Muscle of leg (tissue), 16 donors: ENCODE measurements at places on chromosomes 1 and 21.
A peak's percentile ranks its signal among the peaks of the same experiment; 100 is the strongest.

DNA sequence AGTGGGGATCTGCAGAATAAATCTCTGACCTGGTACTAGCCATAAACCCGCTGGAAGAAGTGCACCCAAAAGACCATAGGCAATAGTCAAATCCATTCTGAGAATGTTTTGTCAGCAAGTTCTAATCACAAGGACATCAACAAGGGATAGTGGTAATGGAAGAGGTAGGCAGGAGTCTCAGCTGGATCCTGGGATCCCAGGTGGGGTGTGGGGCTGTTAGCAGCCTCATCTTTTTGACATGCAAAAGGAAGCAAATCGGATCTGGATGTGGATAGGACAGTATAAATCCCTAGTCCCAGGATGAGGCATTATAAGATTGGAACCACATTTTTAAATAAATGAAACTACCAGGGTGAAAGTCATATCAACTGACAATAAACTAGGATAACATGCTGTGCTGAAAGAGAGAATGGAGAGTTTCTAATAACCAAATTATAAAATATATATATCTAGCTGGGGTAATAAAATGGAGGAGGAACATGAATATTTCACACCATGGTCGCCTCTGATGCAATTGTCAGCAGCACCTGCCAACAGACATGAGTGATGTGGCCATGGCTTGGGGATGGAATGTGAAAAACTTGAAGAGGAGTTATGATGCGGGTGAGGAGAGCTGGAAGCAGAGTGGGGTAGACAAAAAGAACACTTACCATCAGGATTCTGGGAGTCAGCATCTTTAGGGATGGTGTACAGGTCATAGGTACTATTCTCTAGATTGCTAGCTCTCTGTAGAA, 23.7 kb upstream of the PEX19 start:
- DNase-seq, result no peak

- no peak for DNase-seq
These were observed 1407.2 kb downstream of the MRPL39 start for GRCh38 chr21:24200052-24200451.

DNA sequence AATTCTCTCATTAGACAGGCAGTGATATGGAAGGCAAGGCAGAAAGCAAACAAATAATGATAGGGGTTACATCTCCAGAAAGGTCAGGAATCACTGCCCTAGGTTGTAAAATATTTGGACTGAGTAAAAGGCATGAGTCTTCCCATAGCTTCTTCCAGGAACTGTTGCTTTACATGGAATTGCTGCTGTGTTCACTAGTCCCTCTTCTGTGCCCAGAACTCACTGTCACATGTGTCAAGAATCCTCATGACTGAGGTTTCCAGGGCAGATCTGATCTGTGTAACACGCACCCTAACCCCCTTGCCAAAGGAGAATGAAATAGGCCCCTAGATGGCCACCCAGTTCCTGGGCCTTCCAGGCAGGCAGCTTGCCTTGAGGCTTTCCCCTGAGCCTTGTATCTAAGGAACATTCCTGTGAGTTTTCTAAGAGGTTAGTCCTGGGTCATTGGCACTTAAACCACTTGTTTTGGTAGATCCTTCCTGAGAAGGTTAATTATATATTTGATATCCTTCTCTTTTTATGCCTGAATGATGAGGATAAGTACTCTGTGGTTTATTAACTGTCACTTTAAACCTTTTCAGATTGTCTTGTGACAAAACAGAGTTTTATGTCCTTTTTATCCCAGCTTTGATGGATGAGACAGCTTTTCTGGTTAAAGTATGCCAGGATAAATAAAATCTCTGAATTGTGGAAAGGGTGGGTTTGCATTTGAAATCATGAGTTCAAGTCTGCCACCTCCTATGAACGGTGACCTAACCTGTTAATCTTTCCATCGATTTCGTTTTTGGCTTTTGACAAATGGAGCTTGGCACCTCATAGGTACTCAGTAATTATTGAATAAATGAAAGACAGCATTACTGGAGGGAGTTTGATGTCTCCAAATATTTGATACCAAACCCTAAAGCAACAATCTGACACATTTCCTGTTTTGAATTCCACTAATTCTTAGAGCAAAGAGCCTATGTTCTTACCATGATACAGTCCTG, 163.3 kb downstream of the DHRS3 start:
- no peak for DNase-seq

DNA sequence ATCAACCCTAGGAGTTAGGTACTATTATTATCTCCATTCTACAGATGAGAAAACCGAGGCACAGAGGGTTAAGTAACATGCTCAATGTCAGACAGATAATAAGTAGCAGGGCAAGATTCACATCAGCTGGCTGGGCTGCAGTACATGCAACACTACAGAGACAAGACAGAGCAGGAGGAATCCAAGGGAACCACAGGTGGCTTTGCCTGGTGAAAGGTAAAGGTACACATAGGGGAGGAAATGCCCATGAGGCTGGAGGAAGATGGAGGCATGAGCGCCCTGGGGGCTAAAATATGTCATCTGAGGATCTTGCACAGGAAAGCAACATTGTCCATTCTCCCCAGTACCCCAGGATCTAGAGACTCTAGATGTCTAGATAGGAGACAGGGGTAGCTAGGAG, 8.4 kb downstream of the ZBTB21 start:
- no peak for DNase-seq

DNA sequence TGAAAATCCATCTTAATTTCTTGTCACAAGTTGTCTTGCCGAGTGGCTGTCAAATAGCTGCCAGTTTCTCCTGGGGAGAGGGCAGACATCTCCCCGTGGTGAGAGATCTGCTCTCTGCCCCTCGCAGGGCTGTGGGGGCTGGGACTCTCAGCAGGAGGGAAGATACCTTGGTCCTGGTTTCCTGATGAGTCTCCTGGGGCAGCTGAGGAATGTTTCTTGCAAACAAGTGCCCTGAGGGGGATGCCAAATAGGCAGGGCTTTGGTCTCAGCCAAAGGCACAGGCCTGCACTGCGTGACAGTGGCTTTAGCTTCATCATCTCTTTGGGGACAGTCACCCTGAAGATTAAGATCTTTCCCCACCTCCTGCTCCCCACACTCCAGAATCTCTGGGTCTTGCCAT, 40.9 kb downstream of the SYT6 start:
- DNase-seq, result no peak

GRCh38 chr1:2556277-2556677, at the start of gene TNFRSF14:
TSS of gene TNFRSF14 (plus strand) at chr1:2556371. CDS start at chr1:2556665, 294 bp downstream.
- DNase-seq, result peak; percentile 76

- DNase-seq, result no peak
These were observed 2.5 kb downstream of the KRTAP10-4 start for GRCh38 chr21:44576025-44576420.

- no peak for DNase-seq
These were observed 22.9 kb downstream of the TSHB start for GRCh38 chr1:115052454-115053083.

DNA sequence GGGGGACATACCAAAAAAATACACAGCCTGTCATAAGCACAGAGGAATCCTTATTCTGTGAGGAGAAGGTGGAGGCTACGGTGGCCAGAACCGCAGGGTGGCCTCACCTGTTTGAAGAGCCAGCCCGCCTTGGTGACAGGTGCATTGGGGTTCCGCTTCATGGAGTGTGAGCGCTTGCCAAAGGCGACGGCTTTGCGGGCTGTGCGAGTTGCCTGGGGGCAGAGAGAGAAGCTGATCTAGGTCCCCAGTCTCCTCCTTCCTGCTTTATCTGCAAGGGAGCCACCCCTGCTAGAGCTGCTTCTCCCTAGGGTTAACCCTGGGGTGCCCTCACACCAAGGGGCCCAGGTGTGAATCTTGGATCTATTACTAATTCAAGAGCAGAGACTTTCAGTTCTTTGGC, 54.3 kb upstream of the GOLT1A start:
- DNase-seq, result no peak

DNA sequence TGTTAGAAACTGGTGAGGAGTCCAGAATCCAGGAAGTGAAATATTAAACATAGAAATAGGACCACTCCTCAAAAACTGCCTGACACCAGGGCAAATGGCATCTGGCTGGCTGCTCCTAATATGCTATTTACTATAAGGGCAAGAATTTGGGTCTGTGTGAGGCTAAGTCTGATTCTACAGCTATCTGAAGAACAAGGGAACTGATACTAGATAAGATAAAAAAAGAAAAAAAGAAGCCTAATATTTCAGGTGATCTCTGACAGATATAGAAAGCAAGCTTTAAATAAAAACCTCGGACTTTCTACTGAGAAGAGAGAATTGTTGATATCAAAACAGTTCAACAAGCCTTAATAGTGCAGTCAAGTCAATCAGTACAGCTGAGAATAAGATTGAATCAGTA, 42.1 kb upstream of the VAV3 start:
- no peak for DNase-seq

GRCh38 chr21:46057111-46057709, 40.7 kb upstream of the COL6A2 start:
- peak; percentile 13 for DNase-seq

- peak; percentile 74 for DNase-seq
These were observed 4.6 kb downstream of the TMEM63A start for GRCh38 chr1:225877580-225877979.
